ENCODE measurements at places on chromosomes 12 and 14.

- DNase-seq = no peak
These were observed 344.5 kb downstream of the ZFP36L1 start for GRCh38 chr14:68448252-68448902.

GRCh38 chr12:105921872-105922669 lies 216.7 kb downstream of the NUAK1 start:
- no peak for DNase-seq

- no peak for DNase-seq
These were observed 42.7 kb upstream of the DCN start for GRCh38 chr12:91225316-91225715.

DNA sequence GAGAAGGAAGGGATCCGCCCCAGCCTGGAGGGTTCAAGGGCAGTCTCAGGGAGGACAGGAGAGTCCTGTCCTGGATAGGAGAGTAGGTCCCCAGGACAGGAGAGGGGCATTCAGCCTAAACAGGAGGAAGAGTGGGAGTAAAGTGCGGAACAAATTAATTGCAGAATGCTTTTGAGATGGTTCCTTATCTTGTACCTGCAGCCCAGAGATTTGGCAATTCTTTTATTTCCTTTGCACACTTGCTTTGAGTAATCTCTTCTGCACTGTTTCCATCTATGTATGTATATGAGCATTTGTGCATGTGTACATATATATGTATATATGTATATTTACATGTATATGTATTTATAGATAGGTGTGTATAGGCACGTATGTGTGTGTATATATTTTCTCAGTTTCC lies 22.7 kb downstream of the PLEK2 start:
- no peak for DNase-seq

DNA sequence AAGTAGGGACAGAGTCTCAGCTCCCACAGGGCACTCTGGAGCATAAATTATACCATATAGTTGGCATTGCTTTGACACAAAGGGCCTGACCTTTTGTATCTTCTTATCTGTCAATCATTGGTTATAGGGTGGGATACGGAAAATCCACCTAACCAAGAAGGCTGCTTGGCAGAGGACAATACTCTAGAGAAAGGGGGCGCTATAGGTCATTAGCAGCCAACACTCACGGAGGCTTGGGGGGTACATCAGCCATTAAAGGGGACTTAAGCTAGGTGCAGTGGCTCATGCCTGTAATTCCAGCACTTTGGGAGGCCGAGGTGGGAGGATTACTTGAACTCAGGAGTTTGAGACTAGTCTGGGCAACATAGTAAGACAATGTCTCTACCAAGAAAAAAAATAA lies 22.9 kb downstream of the SPTSSA start:
- DNase-seq = no peak

DNA sequence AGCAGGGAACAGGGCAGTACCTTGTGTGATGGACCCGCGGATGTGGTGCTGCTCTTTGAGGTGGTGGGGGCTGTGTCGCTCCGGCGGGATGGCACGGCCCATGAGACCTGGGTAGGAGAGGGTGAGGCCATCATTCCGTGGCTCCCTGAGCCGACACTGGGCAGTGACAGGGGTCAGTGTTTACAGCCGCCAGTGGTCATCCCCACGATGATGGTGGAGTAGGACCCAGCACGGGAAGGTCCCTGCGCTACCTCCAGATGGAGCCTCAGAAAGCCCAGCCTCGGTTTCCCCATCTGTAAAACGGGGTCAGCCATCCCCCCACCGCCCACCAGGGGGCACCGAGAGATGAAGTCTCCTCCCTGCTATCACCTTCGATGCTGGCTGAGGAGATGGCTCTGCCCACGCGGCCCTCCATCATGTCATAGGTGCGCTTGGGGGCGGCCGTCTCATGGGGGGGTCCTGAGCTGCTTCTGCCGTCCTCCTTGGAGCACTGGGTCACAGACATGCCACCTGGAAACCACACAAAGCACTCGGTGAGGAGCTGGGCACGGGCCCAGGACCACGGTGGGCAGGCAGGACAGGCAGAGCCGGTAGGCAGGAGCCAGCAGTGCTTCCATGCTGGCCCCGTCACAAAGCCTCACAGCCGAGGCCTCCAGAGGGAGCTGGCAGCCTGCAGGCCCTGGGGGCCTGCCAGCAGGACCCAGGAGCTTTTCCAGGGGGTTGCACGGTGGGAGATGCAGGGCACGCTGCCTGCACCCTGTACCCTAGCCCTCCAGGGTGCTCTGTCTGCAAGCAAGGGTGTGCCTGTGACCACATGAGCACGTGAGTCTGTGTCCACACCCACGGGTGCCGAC lies 53.1 kb downstream of the RFLNA start:
- DNase-seq = no peak

DNA sequence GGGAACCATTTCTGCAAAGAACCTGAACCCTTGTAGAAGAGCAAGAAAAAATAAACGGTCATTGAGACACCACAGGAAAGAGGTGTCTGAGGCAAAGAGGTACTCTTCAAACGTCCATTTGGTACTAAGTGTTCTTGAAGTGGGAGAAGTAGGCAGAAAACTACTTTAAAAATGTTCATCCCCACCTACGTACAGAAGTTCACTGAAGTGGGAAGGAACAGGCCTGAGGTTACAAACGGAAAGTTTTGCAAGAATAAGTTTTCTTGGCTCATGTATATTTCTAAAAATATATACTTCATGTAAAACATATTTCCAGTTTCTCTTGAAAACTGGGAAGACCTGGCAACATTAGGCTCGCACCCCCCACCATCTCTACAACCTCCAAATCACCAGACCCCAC lies 61.2 kb downstream of the STXBP6 start:
- DNase-seq = no peak

GRCh38 chr12:106267535-106267934 lies 19.7 kb upstream of the CKAP4 start:
- DNase-seq = no peak

DNA sequence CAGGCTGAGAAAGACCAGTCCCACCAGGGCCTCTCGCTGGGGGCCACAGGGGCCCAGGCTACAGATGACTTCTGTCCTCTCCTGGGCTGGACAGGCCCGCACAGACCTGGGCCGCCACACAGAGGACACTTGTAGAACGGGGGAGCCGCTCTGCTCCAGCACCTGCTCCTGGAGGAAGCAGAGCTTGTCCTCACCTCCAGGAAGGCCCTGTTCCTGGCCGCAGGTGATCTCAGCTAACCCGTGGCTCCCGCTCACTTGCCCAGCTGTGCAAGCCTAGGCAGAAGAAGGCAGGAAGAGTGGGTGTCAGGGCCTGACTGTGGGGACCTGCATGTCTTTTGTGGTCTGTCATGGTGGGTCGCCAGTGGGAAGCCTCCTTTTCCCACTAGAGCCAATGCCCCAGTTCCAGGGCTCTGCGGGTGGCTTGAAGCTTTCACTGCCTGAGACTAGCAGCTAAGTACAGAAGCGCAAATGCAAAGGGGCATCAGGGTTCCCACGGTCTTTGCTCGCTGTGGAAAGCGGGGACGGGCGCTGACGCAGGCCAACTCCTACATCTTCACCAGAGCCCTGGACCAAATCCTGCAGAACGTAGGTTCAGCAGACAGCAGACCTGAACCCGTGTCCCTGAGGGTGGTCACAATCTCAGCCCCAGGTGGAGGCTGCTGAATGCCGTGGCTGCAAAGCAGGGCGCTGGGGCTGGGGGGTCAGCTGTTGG lies 8.8 kb upstream of the CEP170B start:
- no peak for DNase-seq

- no peak for DNase-seq
These were observed 17.9 kb upstream of the NFYB start for GRCh38 chr12:104155711-104156555.

DNA sequence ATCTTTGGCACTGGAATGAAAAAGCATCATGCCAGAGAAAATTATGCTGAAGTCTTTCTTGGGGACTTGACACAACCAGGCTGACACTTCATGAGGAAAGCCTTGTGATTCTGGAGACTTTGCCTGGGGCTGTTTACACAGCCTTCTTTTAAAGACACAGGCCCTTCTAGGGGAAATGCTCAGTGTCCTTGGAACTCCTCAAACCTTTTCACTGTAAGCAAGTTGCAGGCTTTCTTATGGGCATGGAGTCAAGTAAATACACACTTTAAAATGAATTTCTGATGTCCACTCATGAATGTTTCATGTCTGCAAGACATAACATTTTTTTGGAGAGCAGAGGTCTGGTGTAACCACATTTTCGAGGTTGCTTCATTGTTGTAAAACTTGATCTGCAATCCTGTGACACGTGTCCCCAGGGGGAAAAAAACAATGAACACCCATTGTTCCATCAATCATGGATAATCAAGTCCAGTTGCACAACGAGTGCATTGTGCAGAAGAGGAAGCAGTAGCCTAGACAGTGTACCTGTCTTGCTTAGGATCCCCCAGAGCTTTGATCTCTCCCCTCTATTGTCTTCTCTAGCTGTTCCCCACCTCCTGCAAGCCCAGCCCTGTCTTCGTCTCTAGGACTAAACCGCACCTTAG lies 155.1 kb upstream of the PRICKLE1 start:
- peak; percentile 15 for DNase-seq

GRCh38 chr12:26318661-26319068 lies 123.3 kb downstream of the SSPN start:
- DNase-seq = peak; percentile 76

- DNase-seq = no peak
These were observed 38.8 kb upstream of the LRRC10 start for GRCh38 chr12:69649529-69649928.

DNA sequence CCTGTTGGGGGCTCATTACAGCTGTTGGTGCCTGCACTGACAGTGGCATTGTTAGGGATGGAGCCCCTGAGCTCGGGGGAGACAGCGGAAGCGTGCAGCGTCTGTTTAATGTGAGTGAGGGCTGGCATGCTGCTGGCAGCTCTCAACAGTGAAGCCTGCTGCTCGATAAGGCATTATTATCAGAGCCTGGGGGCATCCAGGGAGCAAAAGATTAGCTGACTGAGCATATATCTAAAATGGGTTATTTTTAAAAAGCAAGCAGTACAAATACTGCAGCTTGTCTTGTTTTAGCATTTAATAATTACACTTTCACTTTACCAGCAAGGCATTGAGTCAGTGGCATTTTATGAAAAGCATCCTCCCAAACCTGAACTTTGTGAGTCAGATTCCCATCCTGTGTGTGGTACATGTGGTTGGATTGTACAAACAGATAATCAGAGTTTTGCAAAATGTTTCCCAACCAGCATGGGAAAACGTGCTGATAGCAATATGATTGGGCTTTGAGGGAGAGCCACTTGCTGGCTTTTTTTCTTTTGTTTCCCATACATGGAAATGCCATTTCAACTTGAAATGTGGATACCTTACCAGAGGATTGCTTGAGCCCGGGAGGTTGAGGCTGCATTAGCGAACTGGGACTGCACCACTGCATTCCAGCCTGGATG lies 150.8 kb downstream of the PRKCH start:
- DNase-seq = peak; percentile 88

- DNase-seq = no peak
These were observed 26.7 kb downstream of the C12orf75 start for GRCh38 chr12:105357162-105357691.

- DNase-seq = no peak
These were observed 493.1 kb downstream of the BCAT1 start for GRCh38 chr12:24455811-24456210.

DNA sequence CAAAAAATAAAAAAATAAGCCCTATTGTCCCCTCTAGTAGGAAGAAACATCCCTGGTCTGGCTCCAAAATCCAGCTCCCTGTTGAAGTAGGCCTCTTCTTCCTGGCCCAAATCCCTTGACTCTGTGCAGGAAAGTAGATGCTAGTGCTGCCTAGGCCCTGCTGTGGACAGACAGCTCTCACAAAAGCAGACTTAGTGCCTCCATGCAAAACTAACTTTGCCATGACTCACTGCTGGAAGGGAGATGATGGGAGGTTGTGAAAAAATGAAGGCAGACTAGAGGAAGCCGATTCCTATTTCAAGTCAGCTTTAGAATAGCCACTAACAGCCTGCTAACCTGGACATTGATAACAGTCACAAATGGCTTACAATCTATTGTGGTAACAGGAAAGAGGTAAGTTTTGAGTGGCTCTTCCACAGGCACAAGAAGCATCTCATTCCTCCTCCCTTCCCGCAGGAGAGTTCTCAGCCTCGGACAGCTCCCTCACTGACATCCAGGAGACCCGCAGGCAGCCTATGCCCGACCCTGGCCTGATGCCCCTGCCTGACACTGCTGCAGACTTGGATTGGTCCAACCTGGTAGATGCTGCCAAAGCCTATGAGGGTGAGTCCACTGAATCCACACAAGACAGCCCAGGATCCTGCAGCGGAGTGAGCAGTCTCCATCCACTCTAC lies 198.9 kb upstream of the RGS6 start:
- no peak for DNase-seq

- DNase-seq = no peak
These were observed 102.9 kb downstream of the DPF3 start for GRCh38 chr14:72790887-72791566.

- no peak for DNase-seq
These were observed 31.7 kb downstream of the RASAL1 start for GRCh38 chr12:113103756-113104450.

DNA sequence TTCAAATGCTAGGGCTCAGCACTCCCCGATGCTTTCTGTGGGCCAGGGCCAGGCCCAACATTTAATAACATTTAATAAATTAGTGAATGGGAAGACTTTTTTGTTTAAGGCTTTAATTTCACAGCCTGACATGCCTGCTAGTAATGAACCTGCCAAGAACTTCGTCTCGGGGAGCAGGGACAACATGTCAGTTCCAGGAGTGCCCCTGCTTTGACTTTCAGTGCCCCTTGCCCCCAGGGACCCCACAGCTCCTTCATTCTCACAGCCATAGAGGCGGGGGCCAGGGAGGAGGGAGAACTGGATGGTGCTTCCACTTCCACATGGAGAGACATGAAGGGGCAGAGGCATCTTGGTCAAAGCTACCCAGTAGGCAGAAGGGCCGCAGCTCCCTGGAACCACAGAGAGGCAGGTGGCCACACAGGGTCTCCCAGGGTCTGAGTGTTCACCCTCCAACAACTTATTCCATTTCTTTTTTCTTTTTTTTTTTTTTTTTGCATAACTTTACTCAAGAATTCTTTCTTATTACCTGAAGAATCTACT lies 66.0 kb upstream of the DDX11 start:
- DNase-seq = no peak

DNA sequence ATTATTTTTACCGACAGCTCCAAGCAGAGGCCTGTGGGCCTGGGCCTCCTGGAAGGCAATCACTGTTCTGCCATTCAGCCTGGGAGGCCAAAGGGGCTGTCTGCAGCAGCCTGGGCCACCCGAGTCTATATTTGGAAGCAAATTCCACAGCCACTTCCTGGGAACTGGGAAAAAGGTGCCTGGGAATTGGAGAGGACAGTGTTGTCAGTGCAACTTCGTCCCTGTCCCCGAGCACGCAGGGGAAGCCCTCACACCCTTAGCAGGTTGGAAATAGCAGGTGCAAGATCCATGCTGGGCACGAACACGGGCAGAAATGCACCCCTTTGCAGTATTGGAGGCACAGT lies 9.6 kb upstream of the TBX5 start:
- no peak for DNase-seq

GRCh38 chr12:118190266-118190665 lies 54.3 kb downstream of the PEBP1 start:
- DNase-seq = no peak

All from SW480 (cell line).